ENCODE measurements at places on chromosomes 2 and 18.

DNA sequence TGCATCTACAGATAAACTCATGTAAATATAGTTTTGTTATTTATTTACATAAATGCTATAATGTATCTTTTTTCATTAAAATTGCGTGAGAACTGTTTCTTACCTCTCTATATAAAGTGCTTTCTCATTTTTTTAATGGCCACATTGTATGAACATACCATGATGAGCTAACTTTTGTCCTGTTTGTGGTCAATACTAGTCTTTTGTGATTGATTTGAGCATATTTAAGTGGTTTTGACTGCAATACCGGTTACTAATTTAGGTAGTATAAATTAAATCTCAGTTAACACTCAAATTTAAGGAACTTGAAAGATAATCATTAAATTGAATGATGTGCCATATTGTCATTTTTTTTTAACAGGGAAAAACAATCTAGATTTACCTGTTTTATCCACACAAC is 108.2 kb downstream of the HAUS1 start:
- DNase-seq: no peak

- DNase-seq: no peak
Measured at GRCh38 chr18:8262221-8262620, 347.0 kb upstream of the RAB12 start.

DNA sequence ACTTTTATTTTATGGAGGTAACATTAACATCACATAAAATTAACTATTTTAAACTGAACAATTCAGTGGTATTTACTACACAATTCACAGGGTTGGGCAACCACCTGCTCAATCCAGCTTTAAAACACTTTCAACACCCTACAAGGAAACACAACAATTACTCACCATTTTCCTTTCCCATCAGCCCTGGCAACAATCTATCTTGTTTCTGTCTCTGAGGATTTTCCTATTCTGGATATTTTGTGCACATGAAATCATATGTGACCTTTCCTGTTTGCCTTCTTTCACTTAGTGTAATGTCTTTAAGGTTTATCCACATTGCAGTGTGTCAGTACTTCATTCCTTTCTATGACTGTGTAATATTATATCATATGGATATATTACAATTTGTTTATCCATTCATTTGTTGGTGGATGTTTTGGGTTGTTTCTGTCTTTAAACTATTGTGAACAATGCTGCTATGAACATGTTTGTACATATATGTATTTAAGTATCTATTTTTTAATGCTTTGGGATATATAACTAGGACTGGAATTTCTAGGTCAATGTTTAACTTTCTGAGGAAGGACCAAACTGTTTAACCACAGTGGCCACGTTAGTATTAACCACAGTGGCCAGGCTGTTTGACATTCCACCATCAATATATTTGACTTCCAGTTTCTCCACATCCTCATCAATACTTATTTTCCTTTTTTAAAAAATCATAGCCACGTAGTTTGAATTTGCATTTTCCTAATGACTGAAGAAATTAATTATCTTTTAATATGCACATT is 72.4 kb upstream of the KIF5C start:
- DNase-seq: no peak

DNA sequence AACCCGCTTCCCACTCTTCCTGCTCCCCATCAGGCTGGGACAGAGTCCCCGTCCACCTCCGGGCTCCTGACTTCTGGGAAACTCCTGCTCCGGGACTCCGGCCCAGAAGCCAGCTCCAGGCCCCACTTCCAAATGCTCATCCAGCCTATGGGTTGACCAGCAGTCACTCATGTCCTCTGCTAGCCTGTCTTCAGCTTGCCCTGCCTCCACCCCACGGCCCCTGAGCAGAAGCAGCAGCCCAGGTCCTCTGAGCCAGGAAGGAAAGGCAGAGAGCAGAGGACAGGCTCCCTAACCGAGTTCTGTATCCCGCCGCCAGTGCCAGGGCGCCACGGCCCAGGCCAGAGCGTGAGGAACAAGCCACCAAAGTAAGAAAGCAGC is 86.4 kb upstream of the ID2 start:
- no peak for DNase-seq

DNA sequence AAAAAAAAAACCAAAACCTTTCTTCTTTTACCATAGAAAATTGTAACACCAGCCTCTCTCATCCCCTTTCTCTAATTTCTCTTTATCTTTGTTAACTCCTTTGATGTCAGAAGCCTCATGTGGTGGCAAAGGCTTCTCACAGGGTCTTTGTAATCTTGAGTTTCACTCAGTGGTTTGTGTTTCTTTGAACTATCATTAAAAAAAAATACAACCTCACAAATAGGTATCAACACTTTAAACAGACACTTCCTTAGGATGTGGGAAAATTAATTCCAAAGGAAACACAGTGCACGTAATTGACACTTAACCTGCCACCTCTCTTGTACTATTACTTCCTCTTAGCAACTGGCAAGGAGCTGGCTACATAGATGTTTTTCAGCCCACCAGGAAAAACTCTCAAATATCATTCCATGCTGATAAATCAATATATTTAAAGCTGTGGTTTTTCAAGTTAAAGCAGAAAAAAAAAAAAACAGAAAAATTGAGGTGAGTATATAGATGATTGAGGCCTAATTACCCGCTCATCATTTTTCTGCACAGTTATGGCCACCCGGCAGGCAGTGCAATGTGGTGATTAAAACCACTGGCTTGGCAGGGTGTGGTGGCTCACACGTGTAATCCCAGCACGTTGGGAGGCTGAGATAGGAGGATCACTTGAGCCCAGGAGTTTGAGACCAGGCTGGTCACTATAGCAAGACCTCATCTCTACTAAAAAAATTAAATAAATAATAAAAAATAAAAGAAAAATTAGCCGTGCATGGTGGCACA is 193.5 kb downstream of the MYO3B start:
- no peak for DNase-seq

GRCh38 chr2:239978411-239978810 is 46.7 kb downstream of the NDUFA10 start:
- no peak for DNase-seq

DNA sequence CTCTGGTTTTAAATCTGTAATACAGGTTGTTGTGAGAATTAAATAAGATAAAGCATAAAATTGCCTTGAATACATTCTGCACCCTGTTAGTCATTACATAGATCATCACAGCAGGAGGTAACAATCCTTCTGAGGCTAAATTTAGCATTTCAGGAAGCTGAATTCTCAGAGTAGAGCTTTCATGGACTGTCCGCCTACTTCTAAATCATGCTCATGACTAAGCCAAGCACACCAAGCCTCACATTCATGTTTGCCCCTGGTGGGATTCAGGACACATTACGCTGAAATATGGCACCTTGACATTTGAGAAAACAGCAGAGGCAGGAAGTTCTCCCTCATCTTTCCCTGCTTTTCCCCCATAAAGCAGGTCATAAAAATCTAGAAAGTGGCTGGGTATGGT is 16.6 kb upstream of the PIK3C3 start:
- no peak for DNase-seq

- no peak for DNase-seq
Measured at GRCh38 chr18:12333506-12334290, 25.7 kb downstream of the TUBB6 start.

Data from CD4-positive, alpha-beta T cell treated with Interleukin-10 for 1 hour (primary cell).